ENCODE measurements at places on chromosomes 11 and 22. TPM values are rescaled to one million over a fixed set of nuclear protein-coding genes. Genes with fewer than 3 reads are reported as not detected.

DNA sequence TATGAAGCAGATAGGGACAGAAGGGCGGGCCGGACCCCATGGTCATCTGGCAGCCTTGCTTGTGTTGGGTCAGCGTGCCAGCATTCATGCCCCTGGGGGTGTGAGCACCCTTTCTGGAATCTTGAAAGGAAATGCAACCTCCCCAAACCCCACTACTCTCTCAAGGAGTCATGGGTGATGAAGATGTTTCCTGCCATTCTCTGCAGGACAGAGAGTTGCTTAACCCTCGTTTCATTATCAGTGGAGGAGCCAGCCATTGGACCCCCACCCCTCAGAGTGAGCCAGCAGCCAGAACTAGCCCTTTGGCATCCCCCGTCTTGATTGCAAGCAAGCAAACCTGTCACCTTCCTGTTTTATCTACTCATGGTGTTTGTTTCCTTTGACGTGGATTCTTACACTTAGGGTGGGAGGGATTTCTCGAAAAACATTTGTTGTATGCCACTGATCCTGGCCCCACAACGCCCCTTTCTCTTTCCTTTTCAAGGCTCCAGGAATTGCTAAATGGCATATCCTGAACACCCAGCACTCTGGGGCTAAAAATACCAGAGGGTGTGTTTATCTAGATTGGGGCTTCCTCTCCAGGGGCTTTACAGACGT lies 258.3 kb downstream of the ETS1 start:
- DNase-seq, result no peak

Gene DEFB108B
- not detected for total RNA-seq

Gene DEUP1
- total RNA-seq, result not detected

- no peak for DNase-seq
Observed at GRCh38 chr11:97722721-97723120, 1298.0 kb upstream of the CNTN5 start.
